DMS79 (cell line): ENCODE measurements at places on chromosomes 2 and 18.

DNA sequence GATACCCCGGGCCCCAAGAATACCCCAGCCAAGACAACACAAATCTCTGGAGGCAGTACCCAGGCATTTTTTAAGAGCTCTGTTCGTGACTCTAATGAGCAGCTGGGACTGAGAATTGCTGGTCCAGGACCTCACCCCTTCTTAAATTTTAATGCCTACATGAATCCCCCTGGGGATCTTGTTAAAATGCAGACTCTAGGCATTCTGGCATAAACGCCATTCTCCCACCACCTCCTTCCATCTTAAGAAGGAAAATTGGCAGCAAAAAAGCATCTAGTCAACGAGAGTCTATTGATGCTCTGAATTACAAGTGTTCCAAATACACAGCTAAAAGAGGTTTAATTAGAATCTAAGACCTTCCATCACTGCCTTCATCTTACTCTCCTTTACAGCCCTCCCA, 5.0 kb downstream of the CHST10 start:
- no peak for DNase-seq

GRCh38 chr2:117832905-117833613, 18.6 kb downstream of the DDX18 start:
- no peak for DNase-seq

DNA sequence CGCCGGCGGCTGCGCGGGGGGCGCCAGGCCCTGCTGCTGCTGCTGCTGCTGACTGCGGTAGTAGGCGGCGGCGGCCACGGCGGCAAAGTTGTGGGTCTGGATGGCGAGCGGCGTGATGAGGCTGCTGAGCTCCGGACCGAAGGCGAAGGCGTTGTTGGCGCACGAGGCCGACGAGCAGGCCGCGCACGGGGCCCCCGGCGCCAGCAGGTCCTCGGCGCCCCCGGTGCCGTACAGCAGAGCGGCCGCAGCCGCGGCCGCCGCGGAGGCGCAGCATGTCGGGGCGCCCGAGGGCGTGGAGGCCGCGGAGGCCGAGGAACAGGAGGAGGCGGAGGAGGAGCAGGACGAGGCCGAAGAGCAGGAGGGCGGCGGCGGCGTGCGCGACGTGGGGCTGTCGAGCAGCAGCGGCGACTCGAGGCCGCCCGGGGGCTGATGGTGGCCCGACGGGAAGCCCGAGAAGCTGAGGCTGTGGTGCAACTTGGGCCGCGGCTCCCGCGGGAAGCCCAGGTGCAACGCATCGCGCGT, 1.8 kb downstream of the ZFP36L2 start:
- DNase-seq = no peak

GRCh38 chr18:48953104-48953706, 2.4 kb upstream of the SMAD7 start:
- DNase-seq = no peak

DNA sequence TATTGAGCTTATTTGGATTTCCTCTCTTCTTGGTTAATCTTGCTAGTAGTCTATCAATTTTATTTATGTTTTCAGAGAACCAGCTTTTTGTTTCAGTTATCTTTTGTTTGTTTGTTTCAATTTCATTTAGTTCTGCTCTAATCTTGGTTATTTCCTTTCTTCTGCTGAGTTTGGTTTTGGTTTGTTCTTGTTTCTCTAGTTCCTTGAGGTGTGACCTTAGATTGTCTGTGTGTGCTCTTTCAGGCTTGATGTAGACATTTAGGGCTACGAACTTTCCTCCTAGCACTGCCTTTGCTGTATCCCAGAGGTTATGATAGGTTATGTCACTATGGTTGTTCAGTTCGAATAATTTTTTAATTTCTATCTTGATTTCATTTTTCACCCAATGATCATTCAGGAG, 141.6 kb downstream of the ZNF236 start:
- no peak for DNase-seq

GRCh38 chr2:43302182-43302960, 76.0 kb upstream of the ZFP36L2 start:
- no peak for DNase-seq

DNA sequence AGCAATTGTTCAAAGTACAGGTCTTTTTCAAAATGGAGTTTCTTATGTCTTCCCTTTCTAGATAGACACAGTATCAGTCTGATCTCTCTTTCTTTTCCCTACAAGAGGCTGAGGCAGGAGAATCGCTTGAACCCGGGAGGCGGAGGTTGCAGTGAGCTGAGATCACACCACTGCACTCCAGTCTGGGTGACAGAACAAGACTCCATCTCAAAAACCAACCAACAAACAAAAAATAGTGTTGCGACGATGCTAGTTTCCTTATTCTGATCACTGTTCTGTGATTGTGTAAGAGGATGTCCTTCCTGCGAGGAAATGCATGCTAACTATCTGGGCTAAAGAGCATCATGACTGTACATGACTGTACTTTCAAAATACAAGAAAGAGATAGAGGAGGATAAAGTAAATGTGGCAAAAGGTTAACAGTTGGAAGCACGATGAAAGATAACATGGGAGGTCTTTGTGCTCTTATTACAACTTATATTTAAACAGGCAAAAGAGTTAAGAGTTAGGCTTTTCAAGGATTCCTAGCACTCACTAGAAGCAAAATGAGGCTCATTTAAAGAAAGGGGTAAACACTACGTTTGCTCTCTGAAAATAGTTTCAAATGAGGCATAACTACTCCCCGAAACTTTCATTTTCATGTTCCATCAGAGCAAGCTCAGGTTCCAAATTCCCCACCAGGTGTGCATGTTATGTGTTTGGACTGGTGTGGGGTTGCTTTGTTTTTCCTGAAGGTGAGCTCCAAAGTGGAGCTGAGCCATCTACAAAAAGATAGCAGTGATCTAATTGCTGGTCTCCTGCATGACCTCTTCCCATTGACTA, 23.8 kb downstream of the SOWAHC start:
- no peak for DNase-seq

GRCh38 chr2:216754336-216754735, 59.0 kb upstream of the IGFBP5 start:
- no peak for DNase-seq

GRCh38 chr2:234322766-234323465, 174.0 kb downstream of the ARL4C start:
- no peak for DNase-seq

GRCh38 chr2:213934560-213934959, 476.3 kb upstream of the VWC2L start:
- no peak for DNase-seq

GRCh38 chr2:66171530-66171929, 263.4 kb upstream of the MEIS1 start:
- DNase-seq = no peak

GRCh38 chr2:61550375-61551209, 12.4 kb upstream of the XPO1 start:
- no peak for DNase-seq

GRCh38 chr2:47539228-47539627, 136.3 kb downstream of the MSH2 start:
- no peak for DNase-seq

GRCh38 chr2:158045362-158045761, 56.3 kb upstream of the UPP2 start:
- no peak for DNase-seq

DNA sequence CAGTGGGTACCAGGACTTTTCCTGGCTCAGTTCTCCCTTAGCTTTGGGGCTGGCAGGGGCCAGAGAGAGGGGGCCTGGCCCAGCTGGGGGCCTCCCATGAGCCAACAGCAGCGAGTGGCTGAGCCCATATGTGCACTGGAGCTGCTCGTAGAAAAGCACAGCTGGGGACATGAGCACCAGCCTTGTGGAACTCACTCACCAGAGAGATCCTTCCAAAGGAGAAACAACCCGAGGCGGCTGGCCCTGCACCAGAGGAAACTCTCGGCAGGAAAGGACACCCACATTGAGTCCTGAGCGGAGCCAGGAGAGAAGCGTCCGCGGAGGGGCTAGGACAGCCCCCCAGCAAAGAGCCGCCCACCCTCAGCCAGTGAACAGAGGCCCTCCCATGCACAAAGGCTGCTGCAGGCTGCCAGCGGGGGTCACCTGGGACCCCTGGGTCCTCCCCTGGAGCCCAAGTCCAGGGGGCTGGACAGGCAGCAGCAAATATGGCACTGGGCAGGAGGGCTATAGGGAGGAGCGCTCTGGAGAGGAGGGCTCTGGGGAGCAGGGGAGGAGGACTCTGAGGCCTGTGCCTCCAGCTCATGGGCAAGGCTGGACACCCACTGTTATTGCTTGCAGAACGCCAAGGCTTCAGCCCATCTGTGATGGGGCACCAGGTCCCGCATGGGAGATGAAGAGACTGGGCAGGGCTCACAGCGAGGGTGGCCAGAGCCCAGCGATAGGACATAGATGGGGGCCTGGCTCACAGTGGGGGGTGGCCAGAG, 42.1 kb upstream of the SNED1 start:
- DNase-seq = no peak

DNA sequence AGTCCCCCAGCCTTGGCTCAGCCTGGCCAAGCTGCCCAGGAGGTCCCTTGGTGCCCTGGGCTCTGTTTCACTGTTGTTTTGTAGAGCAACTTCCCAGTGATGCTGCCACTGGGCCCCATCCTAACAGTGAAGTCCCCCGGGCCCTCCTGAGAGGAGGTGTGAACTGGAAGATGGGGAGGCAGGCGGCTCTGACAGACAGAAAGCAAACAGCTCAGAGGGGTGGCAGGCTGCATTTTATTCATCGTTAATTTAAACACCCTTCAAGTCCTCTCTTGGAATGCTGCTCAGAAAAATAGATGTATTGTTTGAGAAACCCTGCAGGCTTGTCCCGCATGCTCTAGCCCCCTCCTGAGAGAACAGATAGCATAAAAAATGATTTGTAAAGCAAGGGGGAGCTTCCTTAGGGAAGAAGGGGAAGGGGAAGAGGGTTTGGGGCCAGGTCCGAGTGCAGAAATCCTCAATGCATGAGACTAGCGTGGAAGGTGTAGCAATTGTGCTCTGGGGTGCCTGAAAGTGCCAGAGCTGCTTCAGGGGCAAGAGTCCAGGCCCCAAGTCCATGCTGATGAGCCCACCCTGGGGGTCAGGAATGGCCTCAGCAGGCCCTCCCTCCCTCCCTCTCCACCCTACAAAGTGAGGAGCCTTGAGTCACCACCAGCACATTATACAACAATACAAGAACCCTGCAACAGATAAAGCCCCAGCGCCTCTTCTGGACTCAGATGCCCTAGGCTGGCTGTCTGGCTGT, 113.6 kb downstream of the MSH2 start:
- DNase-seq = no peak

GRCh38 chr2:120343100-120343432, 2.9 kb upstream of the INHBB start:
- DNase-seq = no peak

GRCh38 chr2:117067900-117068299, 746.6 kb upstream of the DDX18 start:
- no peak for DNase-seq

- no peak for DNase-seq
Observed at GRCh38 chr2:50614056-50614455, 417.9 kb downstream of the NRXN1 start.
